Ovary (tissue), 10 donors: ENCODE measurements at places on chromosomes 2 and 18. TPM values are rescaled to one million over a fixed set of nuclear protein-coding genes. Genes with fewer than 3 reads are reported as not detected.

The ALPP gene
- total RNA-seq, result 8.5 TPM

The MAPRE3 gene
- total RNA-seq, result 23.8 TPM

The BUB1 gene
- 0.17 TPM for total RNA-seq

The POTEC gene
- not detected for total RNA-seq

The C1GALT1C1L gene
- 0.64 TPM for total RNA-seq

The SCN1A gene
- total RNA-seq, result not detected

The MDH1B gene
- 16.7 TPM for total RNA-seq
